ENCODE measurements at places on chromosomes 4 and X.

GRCh38 chr4:157045507-157046127 is 30.3 kb upstream of the GLRB start:
- DNase-seq = no peak

DNA sequence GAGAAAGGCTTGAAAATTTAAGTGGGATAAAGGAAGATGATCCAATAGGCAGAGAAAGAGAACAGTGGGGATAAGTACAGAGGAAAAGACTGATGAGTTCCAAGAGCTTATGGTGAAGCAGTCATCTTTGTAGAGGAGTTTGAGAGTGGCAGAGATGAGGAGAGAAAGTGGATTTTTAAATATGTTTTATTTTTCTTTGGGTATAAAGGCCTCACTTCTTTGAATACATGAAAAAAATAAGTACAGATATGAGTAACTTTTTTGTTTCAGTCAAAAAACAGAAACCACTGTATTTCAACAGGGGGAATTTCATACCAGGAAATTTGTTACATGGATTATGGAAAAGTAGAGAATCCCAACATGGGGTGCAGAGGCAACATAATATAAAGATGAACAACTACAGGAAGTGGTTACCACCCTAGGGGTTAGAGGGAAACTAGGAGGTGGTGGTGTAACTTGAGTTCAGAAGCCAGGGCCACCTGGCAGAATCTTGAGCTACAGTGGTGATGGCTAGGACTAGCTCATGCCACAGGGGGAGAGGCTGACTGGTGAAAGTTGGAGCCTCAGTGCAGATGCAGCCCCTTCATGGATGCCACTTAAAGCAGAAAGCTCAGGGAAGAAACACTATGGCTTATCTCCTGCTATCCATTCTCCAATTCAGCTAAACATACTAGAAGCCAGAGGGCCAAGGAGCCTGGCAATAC is 3.4 kb upstream of the CYBB start:
- DNase-seq = peak; percentile 51

DNA sequence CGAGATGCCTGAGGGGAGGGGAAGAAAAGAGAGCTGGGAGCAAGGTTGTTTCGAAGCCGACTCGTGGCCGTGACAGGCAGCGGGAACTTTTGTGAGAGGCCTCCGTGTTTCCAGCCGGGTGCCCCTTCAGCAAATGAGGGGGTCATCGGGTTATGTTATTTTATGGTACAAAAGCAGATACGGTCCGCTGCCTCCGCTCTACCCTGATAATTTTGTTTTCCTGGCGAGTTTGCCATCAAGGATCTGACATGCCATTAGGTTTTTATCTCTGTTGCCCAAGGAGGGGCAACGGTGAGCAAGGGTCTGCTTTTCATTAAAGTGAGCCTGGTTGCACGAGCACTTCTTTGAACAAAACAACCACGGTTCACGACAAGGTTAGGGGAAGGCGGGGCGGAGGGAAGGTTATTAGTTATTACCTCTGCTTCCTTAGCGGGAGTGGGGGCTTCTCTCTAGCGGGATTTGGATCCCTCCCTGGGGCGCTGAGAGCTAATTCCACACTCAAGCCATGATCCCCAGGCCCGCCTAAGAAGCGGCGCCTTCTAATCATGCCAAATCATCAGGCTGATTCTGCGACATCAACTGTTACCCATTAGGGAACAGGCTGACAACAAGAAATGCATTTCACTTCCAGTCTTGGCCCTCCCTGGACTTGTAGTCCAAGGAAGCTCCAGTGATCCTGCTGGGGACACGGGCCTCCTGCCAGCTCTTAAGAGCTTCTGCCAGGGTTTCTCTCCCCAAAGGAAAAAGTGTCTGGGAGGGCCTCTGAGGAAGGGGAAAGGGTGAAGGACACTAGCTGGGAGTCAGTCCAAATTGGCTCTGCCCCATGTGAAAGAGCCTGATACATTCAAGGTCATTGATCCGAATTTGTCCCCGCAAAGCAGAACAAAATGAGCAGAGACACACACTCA is 617.7 kb downstream of the MID1IP1 start:
- DNase-seq = no peak

GRCh38 chr4:168496834-168497233 is at the start of gene PALLD:
Gene PALLD (plus strand): TSS chr4:168497052.
- DNase-seq = no peak

DNA sequence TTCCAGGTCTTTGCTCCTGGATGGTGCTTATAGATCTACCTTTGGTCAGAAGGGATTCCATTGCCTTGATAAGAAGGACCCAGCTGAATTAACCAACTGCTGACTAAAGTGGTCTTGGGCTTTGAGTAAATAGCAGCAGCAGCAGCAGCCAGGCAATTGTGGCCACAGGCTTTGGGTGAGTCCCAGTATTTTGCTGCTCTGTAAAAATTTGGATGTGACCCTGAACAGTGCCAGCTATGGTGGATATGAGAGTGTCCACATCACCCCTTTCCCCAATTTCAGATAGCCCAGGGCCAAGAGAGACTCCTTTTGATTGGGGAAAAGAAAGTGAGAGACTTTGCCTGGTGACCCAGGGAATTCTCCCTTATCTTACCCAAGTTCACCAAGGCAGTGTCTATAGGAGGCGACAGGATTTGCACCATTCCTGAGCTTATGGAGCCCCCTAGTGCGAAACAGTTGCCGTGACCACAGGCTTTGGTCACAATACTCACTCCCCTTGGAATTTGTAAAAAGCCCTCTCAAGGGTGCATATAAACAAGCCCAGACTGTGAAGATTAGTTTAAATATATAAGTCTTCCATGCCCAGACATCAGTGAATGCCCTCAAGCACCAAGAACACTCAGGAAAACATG is 518.0 kb downstream of the TMA16 start:
- DNase-seq = no peak

GRCh38 chrX:2782171-2782570 is 30.3 kb downstream of the XG start:
- peak; percentile 18 for DNase-seq

GRCh38 chrX:87338510-87338909 is 179.1 kb upstream of the KLHL4 start:
- DNase-seq = no peak

DNA sequence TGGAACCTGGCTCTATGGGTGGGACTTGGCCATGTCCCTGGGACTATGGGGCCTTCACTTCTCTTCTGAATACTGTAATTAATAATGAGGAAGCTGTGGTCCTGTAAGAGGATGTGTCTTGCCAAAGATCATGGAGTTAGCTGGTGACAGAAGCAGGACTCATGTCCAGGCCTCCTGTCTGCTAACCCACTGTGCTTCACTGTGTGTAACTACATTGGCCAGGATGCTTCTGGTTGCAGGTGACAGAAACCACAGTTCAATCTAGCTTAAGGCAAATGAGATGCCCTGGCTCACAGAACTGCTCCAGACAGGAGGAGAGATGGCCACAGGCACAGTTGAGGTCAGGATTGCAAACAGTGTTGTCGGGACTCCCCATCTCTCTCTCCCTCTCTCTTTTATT is 3.1 kb downstream of the MTMR1 start:
- no peak for DNase-seq

DNA sequence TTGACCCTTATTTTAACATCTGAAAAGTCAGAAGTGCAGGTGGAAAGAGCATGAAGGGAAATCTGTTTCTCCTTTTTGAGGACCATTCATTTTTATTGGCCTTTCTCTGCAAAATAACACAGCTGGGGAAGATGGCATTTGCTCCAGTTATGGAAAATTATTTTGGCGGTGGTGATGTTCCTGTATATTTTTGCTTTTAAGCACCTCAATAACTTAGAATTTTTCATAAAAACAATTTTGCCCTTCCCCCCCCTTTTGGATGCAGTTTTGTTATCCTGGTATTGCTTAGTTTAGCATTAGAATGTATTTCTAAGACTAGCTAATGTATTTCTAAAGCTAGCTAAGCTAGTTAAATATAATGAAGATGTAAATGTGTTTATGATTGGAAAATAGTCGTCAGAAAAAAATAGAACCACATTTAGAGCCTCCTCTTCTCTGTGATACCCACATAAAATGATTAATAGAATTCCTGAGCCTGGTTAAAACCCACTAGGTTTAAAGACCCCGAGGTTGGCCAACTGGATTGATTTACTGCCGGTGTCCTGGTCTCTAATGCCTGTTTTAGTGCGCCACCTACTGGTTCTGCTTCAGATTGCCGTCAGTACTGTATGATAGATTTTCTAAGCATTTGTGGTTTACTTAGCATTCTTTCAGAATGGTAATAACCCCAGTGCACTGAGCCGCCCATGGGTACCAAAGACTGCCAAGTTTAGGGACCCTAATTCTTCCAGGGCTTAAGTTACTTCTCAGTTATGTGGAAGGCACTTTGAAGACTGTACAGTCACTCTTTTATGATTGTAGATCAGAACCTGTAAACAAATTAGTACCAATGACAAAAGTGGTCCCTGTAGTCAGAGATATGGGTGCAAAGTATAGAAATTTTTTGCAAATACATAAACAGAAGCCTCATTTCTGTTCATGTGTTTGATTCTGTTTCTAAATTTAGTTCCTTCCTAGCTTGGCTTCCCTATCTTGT is 11.4 kb downstream of the KLF3 start:
- DNase-seq = peak; percentile 93

- DNase-seq = no peak
Observed at GRCh38 chrX:129695535-129695934, 40.8 kb upstream of the APLN start.

DNA sequence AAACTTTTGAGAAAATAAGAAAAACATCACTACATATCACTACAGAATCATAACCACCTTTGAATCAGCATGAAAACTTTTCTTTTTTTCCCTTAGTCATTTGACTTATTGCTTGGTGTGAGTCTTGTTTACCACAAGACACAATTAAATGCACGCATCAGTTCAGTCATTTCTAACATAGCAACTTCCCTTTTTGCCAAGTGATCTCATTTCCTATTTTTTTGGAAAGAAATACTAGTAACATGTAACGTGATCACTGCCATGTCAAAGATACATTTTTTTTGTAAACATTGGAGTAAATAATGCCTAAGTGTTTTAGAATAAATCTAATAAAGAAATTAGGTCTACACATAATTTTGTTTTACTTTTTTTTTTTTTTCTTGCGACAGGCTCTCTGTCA is 5.1 kb upstream of the CXCL8 start:
- no peak for DNase-seq

DNA sequence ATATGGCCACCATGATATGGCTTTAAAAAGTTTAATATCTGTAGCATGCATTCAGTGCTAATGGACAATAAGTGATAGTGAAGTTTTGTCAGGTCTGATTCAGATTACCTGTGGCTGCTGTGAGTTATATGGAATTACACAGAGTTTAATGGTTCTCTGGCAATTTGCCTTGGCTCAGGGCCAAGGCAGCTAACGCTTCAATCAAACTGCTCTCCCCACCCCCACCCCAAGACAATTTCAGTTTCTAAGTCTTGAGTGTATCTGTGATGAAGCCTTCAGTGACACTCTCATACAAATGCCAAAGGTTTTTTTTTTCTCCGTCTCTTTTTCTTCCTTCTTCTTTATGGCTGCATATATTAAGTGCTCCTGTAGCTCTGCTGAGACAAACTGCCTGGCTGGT is 106.6 kb downstream of the SHROOM4 start:
- DNase-seq = no peak

DNA sequence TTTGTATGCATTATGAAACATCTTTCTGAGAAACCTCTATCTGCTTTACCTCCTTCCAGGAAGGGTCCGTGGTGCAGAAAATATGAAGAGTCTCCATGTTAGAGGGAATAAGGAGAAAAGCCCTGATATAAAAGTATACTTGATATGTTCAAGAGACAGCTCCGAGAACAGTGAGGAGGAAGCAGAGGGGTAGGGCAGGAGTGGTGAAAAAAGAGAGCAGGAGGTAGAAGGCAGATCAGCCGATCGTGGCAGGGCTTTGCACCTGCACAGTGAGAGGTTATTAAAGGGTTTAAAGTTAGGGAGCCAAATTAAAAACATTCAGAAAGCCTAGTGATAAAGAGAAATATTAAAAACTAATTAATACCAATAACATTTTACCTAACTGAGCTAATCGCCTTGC is 419.7 kb downstream of the FAT4 start:
- DNase-seq = no peak

GRCh38 chrX:44036336-44036735 is 63.1 kb upstream of the NDP start:
- no peak for DNase-seq

DNA sequence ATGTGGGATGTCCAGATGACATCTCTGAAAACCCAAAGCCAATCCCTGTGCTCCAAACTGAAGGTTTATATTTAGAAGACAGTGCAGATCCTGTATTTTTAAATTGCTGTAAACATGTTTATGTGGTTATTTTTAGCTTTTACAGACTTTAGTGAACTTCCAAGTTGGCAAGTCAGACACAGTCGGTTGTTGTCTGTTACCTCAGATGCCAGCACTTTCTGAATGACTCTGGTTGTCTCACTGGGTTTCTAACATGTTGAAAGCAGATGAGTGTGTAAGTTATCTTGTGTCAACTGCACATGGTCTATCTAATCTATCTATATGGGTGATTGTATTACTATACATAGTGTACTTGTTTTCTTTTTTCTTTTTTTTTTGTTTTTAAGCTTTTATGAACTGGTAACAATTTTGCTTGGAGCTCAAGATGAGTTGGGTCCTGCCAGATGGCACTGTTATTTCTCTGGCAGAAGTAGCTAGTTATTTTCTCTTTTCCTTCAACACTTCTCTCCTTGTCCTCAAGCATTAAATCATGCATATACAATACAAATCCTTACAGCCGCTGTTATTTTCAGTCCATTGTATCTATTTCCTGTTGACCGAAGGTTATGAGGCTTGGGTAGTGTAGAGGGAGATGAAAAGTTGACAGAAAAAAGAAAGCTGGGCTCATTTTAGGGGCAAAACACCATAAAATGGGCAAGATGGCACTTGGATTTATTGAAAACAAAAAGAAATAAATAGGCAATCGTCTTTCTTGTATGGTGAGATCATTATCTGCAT is 66.3 kb downstream of the GAB1 start:
- DNase-seq = no peak

DNA sequence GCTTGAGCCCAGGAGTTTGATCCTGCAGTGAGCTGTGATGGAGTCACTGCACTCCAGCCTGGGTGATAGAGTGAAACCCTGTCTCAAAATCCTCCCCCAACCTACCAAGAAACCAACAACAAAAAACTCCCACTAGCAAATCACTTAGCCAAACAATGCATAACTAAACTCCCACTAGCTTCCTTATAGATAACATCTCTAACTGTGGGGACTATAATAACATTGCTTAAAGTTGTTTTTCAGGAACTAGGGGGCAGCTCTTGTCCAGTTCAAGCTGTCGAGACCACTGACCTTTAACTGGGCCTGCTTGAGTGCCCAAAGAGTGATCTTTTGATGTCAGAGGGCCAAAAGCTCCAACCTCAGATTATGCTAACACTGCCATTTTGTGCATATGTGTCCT is 81.7 kb downstream of the FREM3 start:
- DNase-seq = no peak

Data from thymus (tissue), 14 donors.